Activated CD4-positive, alpha-beta T cell treated with anti-CD3 and anti-CD28 coated beads, Interleukin-2, Interleukin-4, amounts not matched to agents 100 ng/mL and 50 ng/mL, durations not matched to agents 16 hours and 8 hours (primary cell): ENCODE measurements at places on chromosomes 6 and 20.

- no peak for DNase-seq
Observed at GRCh38 chr20:17444091-17444490, 87.1 kb downstream of the BFSP1 start.

DNA sequence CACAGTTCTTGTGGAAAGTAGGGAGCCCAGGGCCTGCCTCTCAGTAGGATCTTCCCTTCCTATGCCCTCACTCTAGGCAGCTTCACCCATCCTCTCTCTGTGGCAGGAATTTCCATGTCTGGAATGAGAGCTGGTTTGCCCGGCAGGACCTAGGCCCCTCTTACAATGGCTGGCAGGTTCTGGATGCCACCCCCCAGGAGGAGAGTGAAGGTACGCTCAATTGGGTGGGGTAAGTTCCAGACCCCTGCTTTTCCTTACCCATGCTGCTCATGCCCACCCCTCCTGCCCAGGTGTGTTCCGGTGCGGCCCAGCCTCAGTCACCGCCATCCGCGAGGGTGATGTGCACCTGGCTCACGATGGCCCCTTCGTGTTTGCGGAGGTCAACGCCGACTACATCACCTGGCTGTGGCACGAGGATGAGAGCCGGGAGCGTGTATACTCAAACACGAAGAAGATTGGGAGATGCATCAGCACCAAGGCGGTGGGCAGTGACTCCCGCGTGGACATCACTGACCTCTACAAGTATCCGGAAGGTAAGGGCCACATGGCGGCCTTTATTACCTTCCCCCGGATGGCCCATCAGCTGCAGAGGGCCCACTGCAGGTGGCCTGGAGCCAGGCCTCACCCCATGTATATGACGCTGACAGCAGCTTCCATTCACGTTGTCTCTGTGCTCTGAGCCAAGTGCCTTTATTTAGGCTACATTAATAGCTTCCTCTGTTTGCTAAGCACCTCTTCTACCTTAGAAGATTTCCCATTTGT, 22.8 kb downstream of the TGM6 start:
- DNase-seq = no peak

DNA sequence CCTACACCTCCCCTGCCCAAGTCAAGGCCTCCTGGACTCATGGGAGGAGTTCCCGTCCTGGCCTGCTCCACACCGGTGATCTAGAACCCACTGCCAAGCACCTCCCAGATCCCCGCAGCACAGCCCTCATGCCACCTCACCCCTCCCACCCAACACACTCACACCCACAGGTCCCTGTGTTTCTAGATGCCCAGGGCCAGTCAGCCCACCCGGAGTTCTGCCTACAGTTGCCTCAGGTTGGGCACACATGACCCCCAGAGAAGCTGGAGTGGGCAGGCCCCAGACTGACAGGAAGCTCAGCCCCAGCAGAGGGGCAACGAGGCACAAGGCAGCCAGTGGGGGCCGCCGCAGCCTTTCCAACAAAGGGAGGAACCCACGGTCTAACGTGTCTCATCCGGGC, 29.6 kb downstream of the RRBP1 start:
- no peak for DNase-seq

DNA sequence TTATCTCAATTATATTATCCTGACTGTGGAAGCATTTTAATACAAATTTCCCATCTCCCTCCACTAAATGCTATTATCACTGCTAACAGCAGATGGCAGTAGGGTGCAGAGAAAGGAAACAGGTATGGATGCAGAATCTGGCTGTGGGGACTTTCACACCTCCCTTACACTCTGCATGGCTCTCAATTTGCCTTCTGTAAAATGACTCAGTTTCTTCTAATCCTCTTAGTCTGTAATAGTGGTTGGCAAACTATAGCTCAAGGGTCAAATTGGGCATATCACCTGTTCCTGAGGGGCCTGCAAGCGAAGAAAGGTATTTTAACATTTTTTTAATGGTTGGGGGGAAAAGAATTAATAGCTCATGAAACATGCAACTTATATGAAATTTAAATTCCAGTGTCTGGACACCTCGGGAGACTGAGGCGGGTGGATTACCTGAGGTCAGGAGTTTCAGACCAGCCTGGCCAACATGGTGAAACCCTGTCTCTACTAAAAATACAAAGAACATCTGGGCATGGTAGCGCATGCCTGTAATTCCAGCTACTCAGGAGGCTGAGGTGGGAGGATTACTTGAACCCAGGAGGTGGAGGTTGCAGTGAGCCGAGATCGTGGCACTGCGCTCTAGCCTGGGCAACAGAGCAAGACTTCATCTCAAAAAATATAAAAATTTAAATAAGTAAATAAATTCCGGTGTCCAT, 83.5 kb downstream of the ZMYND8 start:
- DNase-seq = peak; percentile 81

GRCh38 chr6:107082045-107082444, 33.3 kb downstream of the BEND3 start:
- no peak for DNase-seq

DNA sequence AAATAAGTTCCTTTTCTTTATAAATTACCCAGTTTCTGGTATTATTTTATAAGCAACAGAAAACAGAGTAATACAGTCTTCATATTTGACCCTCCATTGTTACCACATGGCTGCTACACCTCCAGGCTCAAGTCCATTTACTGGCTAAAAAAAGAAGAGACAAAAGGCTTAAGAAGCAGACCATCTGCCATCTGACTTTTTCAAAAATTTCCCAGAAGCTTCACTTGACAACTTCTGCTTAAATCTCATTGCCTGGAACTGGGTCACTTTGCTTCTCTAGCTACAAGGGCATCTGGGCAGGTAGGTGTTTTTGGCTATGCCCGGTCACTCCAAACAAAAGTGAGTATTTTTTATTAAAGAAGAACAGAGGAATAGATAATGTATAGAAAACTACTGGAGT, 118.0 kb downstream of the GRM1 start:
- DNase-seq = no peak

GRCh38 chr6:166718516-166718915, 91.5 kb upstream of the RPS6KA2 start:
- DNase-seq = no peak

DNA sequence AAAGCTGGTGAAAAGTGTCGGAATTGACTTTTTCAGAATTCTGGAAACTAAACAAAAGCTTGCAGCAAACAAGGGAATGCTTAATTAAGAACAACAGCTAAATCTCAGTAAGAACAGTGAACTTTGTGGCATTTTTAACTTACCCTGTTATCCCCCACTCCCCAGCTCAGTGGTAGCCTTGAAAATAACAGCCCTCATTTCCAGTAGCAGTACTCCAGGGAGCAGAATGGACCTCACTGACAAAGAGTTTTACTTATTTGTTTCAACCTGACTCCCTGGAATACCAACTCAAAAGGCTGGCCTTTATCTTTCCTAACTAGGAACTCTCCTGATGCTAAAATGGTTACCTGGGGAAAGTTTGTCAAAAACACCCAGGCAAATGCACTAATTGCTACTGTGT, 108.9 kb downstream of the IMPG1 start:
- DNase-seq = no peak

GRCh38 chr6:23414051-23414445, 712.0 kb upstream of the NRSN1 start:
- DNase-seq = no peak

DNA sequence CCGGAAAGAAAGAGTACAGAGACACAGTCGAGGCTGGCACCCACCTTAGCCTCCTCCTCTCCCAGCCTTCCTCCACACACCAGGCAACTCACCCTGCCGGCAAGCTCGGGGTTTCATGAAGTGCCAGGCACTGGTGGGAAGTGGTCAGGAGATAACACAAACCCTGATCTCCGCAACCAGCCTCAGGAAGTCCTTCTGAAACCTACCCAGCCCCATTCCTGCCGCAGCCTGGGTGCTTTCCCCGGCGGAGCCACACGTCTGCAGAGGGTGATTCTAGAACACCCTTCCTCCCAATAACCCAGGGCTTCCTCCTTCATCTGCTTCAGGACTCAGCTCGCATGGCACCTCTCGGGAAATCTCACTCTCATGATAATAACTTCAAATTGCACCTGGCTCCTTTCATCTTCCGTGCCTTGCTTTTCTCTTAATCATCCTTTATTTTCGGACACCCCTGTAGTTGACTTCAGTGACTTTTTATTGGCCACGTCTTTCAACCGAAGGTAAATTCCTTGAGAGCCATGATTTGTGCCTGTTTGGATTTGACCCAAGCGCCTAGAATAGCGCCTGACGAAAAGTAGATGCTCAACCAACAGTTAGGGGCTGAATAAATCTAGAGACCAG, 8.7 kb upstream of the HLA-E start:
- DNase-seq = peak; percentile 63

DNA sequence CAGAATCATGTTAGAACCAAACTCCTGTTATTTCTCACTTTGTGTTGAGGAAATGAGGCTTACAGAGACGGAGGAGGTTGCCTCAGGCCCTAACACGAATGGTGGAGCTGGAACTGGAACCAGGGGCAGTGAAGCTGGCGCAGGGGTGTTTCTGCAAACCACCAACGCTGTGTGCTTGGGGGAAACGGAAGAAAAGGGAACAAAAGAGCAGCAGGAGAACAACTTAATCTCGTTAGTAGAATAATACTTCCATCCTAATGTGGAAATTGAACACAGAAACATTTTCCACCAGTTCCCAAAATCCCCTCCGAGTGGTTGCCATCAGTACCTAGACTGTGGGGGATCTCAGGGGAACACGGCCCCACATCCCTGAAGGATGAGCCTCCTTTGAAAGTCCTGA, 103.4 kb upstream of the FRMD1 start:
- DNase-seq = no peak

- no peak for DNase-seq
Observed at GRCh38 chr20:53492212-53492611, 101.4 kb downstream of the ZNF217 start.

GRCh38 chr6:149217466-149217888, 100.0 kb upstream of the TAB2 start:
- DNase-seq = peak; percentile 47

DNA sequence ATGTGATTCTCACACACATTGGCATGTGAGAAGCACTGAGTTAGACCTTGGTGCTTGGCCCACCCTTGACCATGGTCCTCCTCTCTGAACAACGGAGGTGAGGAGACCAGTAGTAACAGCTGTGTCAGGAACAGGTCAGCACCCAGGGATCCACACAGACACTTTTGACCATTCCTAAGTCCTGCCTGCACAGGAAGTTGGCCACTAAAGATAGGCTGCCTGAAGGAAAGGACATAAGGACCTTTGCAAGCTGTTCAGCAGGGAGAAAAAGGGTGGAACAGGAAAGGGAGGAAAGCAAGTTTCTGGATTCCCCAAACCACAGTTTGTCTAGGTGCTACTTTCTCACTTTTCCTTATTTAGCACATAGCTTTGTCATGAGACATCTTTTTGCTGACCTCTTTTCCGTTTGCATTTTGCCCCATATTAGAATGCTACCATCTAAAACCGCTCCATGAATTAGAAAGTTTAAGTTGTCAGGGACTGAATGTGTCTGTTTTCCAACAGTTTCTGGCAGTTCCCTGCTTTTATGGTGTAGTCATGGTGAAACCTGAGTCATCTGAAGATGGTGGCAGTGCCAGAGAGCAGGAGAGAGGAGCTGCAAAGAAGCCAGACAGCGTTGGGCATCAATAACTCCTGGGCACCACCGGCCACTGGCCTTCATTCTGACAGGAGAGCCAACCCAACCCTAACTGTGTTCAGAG, 1.1 kb upstream of the CD109 start:
- peak; percentile 48 for DNase-seq

DNA sequence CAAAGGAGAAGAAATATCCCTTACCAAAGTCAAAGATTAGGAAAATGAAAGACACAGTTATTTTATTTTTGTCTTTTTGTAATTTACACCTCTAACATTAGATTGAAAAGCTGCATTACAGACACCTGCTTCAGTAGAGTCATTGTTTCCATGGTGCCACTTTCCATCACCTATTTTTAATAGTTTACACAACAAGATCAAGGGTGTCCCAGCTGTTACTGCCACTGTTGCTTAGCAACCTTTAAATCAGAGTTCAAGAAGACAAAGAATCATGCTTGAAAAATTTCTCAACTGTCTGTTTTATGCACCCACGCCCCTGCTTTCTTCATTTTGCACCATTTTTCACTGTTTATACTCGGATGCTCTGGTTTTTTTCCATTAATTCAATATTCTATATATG, 668.2 kb upstream of the GJE1 start:
- DNase-seq = no peak

- no peak for DNase-seq
Observed at GRCh38 chr6:114955363-114955762, 612.5 kb upstream of the HS3ST5 start.

GRCh38 chr6:90098001-90098531, 198.6 kb downstream of the BACH2 start:
- no peak for DNase-seq

DNA sequence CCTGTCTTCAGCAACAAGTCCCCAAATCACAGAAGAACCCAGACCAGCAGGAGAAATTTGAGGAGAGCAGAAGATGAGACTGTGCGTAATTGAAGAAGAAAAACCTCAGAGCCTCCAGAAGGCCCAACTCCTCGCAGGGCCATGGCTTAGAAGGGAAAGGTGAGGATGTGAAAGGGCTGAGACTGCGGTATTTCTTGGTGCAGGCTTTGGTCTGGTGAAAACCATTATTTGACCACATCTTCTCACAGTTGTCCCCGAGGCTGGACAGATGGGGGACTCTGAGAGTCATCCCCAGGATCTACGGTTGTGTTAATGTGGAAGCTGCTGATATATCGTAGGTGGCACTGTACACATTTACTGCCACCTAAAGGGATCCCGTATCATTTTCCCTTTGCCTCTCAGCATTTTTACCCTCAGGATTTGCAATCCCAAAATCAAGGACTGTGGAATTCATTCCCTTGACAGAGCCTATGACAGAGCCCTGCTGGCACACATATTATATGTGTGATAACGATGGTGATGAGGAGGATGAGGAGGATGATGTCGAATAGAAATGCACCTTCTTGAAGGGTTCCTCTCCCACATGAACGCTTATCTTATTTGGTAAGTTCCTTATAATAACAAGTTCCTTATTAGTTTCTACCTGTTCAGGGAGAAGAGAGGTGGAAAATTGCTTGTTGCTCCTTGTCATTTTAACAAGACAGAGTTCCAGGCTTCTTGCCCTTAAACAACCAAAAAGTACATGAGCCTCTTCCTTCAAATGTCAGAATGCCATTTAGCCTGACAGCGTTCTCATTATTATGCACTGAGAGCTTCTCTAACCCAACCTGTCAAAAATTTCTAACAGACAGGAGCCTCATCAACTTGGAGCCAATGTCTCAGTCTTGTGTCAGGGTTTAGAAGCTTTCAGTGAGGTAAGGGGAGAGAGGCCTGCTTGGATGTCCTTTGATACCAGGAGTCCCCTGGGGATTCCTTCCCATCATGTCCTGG, 135.8 kb downstream of the PXDC1 start:
- no peak for DNase-seq

- DNase-seq = no peak
Observed at GRCh38 chr6:71015392-71015791, 58.5 kb upstream of the B3GAT2 start.

DNA sequence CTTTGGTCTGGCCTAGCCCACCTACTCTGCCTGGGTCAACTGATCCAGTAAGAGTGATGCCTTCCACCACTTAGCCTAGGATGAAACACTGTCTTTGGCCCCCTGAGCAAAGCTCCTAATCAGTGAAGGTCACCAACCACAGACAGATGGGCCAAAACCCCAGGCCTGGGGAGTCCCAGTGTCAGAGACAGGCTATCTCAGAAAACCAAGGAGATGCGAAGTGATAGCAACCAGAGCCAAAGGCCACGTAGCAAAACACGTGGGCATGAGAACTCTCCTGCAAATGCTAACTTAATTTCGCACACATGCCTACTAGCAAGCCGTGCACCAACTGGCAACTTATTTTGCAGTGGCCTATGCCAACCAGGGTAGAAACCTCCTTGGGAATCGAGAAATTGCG, 29.1 kb downstream of the AGPAT4 start:
- no peak for DNase-seq

- DNase-seq = peak; percentile 40
Observed at GRCh38 chr6:79077715-79078074, 359 bp downstream of the PHIP start.

- no peak for DNase-seq
Observed at GRCh38 chr6:125219361-125219895, 65.9 kb downstream of the TPD52L1 start.
